ENCODE measurements at places on chromosomes 7 and 10. TPM values are rescaled to one million over a fixed set of nuclear protein-coding genes. Genes with fewer than 3 reads are reported as not detected.

DNA sequence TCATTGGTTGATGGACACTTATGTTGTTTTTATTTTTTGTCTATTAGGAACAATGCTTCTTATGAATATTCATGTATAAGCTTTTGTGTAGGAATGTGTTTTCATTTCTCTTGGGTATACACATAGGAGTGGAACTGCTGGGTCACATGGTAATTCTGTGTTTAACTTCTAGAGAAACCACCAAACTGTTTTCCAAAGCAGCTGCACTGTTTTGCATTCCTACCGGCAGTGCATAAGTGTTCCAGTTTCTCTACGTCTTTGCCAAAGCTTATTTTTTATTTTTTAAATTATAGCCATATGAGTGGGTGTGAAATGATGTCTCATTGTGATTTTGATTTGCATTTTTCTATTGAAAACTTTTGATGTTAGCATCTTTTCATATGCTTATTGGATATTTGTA lies 51.3 kb downstream of the ADK start:
- DNase-seq, result no peak
- H3K4me3 ChIP-seq, result no peak overlapping the region
- no peak overlapping the region for H3K27ac ChIP-seq
- no peaks in the 10 kb centered on the region for H3K36me3 ChIP-seq
- no peaks in the 10 kb centered on the region for H3K27me3 ChIP-seq

GRCh38 chr10:133157662-133158436 lies 2.2 kb upstream of the KNDC1 start:
- H3K4me1 ChIP-seq, result no peaks in the 10 kb centered on the region
- H3K27ac ChIP-seq, result no peak overlapping the region
- H3K27me3 ChIP-seq, result peaks cover 12% of the 10 kb centered on the region
- no peak overlapping the region for H3K4me3 ChIP-seq

DNA sequence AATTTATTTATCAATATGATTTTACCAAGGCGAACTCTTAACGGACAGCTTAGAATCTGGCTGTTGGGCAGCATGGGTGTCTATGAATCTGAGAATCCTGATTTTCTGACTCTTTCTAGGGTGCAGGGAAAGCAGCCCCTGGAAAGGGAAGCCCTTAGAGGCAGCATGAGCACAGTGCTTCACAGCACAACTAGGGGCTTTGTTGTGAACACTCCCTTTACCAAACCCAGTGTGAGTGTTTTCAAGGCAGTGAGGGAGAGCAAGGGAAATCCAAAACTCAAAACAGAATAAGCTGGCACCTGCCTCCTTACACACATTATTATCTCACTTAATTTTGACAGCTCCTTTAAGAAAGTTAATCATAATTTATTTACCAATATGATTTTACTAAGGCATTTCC lies 116.3 kb upstream of the CSTF2T start:
- DNase-seq, result no peak
- H3K27ac ChIP-seq, result no peak overlapping the region
- H3K27me3 ChIP-seq, result no peaks in the 10 kb centered on the region
- no peak overlapping the region for H3K4me3 ChIP-seq
- no peaks in the 10 kb centered on the region for H3K4me1 ChIP-seq
- H3K36me3 ChIP-seq, result no peaks in the 10 kb centered on the region

DNA sequence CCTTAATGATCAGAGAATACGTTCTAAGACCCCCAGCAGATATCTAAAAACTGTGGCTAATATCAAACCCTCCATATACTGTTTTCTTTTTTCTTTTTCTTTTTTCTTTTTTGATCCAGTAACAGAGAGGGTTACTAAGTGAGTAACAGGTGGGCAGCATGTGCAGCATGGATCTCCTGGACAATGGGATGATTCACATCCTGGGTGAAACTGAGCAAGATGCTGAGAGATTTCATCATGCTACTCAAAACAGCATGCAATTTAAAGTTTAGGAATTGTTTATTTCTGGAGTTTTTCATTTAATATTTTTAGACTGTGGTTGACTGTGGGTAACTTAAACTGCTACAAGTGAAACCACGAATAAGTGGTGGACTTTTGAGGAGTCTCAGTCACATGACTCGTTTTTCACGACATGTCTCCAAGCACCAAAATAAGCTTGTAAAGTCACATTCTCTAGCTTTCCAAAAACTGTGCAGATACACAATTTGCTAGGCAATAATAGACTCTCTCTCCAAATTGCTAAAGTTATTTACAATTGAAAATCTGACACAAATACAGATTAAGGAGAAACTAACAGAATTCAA lies 716.2 kb downstream of the NXPH1 start:
- no peak overlapping the region for H3K27ac ChIP-seq
- no peaks in the 10 kb centered on the region for H3K36me3 ChIP-seq
- H3K27me3 ChIP-seq, result no peaks in the 10 kb centered on the region
- no peaks in the 10 kb centered on the region for H3K4me1 ChIP-seq

- H3K27me3 ChIP-seq, result no peaks in the 10 kb centered on the region
- H3K4me3 ChIP-seq, result no peak overlapping the region
- peaks cover 7% of the 10 kb centered on the region for H3K36me3 ChIP-seq
These were observed 4.2 kb upstream of the HOXA7 start for GRCh38 chr7:27160546-27161213.

DNA sequence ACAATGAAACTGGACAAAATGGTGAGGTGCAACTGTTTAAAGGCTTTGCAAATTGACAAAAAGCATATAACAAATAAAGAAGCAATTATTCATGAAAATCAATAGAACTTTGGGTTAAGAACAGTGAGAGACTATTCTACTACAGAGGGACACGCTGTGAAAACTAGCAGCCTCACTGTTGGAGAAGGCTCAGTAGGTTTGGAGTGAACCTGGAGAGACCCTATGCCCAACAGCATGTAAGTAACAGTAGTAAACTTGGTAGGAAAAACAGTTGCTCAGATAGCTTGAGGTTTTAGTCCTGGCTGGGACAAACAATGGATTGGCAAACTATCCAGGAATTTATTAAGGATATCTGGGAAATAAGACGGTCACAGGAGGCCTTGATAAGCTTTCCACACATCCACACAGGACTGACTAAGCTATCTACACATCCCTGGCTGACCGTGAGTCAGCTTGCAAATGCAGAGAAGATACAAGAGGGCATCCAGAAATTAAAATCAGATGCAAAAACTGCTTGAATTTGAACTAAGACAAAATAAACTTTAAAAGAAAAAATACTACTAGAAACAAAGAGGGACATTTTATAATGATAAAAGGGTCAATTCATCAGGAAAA lies 15.9 kb downstream of the FAM149B1 start:
- peak; percentile 86 for DNase-seq
- H3K4me1 ChIP-seq, result peaks cover 15% of the 10 kb centered on the region
- no peaks in the 10 kb centered on the region for H3K36me3 ChIP-seq

GRCh38 chr7:140656548-140657515 lies 15.9 kb upstream of the ADCK2 start:
- no peaks in the 10 kb centered on the region for H3K36me3 ChIP-seq
- H3K4me3 ChIP-seq, result no peak overlapping the region
- no peak overlapping the region for H3K27ac ChIP-seq
- peaks cover 2% of the 10 kb centered on the region for H3K27me3 ChIP-seq
- peak; percentile 43 for DNase-seq

DNA sequence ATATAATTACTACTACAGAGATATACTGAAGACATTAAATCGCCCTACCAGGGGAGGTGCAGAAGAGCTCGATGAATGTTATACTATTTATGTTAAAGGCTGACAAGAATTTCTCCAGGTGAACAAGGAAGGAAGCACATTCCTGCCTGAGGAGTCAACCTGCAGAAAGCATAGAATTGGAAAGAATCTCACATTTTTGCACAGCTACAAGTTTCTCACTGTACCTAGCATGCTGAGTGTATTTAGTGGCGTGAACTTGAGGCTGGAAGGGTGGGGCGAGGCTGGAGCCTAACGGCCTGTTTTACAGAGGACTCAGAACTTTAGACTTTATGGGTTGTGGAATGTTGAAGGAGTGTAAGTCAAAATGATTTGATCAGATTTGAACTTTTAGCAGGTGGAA lies 373.6 kb upstream of the LRGUK start:
- H3K27ac ChIP-seq, result no peak overlapping the region
- H3K4me1 ChIP-seq, result no peaks in the 10 kb centered on the region
- no peaks in the 10 kb centered on the region for H3K27me3 ChIP-seq
- H3K36me3 ChIP-seq, result no peaks in the 10 kb centered on the region
- DNase-seq, result no peak

Gene ABI1
- 58.8 TPM for total RNA-seq

Gene PLEKHA1
- 58.8 TPM for total RNA-seq

Gene SFRP5
- total RNA-seq, result not detected

Gene PHYHIPL
- not detected for total RNA-seq

Gene TCAF2
- total RNA-seq, result 7.1 TPM

Gene WDR86
- not detected for total RNA-seq

Gene MACC1
- total RNA-seq, result not detected
